ENCODE measurements at places on chromosomes 7 and 10.

DNA sequence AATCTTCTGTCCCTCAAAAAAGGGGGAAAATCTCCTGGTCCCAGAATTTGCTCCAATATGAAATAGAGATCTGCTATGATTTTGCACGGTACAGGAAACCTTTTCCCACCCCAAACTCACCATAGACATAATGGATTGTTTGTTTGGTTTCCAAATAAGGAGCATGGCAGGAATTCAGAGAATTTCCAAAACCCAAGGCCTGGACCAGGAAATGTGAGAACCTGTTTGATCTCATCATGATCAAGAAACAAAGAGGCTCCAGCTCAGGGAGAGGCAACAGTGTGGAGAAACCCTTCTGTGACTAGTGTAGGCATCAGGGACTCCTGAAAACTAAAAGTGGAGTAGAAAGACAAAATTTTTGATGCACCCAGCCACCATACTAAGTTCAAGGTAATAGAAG, 1548.1 kb upstream of the LRRTM3 start:
- ATAC-seq: no peak

GRCh38 chr7:159095979-159096411, 48.7 kb downstream of the VIPR2 start:
- ATAC-seq: no peak

- no peak for ATAC-seq
These were observed 8.1 kb downstream of the PGAM2 start for GRCh38 chr7:44057181-44057848.

DNA sequence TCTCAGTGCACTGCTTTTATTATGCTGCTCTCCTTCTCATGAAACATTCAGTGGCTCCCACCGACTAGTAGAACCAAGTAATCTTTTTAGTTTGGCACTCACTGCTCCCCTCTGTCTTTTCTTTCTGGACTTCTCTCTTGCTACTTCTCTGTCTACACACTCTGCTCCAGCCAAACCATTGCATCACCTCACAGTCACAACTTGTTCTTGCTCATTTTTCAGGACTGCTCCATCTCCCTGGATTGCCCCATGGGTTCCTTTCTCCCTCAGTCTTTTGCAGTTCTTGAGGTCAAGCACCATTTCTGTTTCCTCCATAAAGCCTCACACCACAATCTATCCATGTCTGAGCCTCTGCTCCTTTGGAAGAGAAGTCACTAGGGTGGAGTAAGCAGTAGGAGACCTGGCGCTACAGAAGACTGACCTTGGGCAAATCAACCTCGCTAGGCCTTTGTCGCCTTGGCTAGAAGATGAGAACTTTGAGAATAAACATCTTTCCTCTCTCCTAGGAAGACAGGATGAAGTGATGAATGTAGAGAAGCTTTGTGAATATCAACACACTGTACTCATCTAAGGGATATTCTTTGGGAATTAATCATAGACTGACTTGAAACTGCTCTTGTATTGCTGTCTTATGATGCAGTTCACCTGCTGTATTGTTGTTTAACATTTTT, 186.2 kb downstream of the LRMDA start:
- no peak for ATAC-seq

GRCh38 chr10:130847170-130847569, 464.4 kb downstream of the TCERG1L start:
- ATAC-seq: no peak

- ATAC-seq: no peak
These were observed 150.4 kb downstream of the ACTR3B start for GRCh38 chr7:152909683-152910544.

GRCh38 chr10:133528296-133528844, 1.2 kb downstream of the CYP2E1 start:
- no peak for ATAC-seq

- ATAC-seq: no peak
These were observed 289.7 kb upstream of the TMEM229A start for GRCh38 chr7:124322561-124322960.

DNA sequence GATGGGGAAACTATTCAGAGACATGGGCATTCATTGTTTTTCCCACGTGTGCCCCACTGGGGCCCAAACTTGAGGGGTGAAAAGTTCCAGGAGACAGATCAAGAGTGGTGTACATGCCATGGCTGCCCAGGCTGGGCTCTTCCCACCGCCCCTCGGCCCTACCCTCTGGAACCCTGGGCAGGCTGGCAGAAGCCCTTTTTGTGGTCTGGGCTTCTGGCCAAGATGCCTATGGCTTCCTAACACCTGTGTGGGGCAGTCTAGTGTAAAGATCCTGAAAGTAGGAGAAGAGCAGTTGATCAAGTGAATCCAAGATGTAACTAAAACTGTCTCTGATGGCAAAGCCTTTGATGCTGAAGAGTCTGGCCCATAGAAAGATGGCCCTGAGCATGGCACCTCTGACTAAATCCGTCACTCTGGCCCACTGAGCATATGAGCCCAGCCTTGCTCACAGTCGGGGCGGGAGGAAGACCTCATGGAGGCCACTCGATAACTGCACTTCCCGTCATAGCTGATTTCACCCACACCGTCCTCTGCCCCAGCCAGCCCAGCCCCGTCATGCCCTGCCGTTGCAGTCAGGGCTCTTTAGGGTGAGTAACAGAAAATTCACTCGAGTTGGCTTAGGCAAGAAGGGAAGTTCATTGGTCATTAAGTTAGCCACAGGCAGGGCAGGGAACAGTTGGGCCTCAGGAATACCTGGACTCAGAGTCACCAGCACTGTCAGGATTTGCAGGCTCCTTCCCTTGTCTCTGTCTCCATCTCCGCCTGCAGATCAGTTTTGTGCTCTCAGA, 37.9 kb upstream of the MTPAP start:
- no peak for ATAC-seq

- no peak for ATAC-seq
These were observed 428.8 kb downstream of the KCNMA1 start for GRCh38 chr10:77208684-77209256.

DNA sequence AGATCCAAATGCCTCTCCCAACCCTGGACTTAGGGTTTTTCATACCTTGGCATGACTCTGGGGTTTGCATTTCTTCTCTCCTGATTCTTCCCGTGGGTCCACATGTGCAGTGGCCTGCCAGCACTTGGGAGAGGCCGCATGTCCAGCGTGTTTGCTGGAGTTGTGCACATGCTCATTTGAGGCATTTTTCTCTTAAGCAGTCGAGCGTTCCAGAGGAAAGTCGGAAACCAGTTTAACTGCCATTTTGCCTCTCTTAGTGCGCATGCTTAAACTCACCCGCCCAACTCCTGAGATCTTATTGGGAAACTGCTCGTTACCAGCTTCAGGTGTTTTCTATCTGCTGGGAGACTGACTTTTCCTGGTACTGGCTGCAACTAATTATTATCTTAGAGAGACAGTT, 888.4 kb upstream of the PHF14 start:
- ATAC-seq: no peak

GRCh38 chr7:25850735-25851134, 301.3 kb upstream of the NFE2L3 start:
- no peak for ATAC-seq

- no peak for ATAC-seq
These were observed 9.7 kb downstream of the IKZF5 start for GRCh38 chr10:122998934-122999333.

DNA sequence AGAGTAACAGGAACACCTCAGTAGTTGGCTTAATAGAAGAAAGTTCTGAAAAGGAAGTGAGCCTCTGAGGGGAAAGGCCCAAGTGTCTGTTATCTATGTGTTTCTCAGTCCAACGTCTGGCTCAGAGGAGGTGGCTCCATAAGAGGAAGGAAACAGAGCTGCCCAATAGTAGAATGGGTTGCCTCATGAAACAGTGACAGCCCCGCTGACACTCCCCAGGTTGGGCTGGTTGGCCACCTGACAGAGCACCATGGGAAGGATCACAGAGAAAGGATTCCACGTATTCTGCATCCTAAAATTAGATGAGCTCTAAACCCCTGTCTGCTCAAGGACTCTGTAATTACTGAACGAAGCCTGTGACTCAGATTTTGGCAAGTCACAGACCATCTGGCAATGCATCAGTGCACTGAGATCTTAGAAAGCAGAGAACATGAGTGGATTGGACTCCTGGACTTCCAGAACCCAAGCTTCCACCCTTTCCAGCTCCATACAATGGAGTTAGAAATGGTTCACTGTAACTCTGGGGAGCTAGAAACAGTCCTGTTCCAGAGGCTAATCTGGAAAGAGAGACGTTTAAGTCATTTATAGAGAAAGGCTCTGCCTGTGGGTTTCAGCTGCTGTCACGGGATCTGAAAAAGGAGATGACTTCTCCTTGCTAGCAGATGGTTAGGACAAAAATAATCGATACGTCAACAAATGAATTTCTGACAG, 2.9 kb downstream of the PKD2L1 start:
- no peak for ATAC-seq

DNA sequence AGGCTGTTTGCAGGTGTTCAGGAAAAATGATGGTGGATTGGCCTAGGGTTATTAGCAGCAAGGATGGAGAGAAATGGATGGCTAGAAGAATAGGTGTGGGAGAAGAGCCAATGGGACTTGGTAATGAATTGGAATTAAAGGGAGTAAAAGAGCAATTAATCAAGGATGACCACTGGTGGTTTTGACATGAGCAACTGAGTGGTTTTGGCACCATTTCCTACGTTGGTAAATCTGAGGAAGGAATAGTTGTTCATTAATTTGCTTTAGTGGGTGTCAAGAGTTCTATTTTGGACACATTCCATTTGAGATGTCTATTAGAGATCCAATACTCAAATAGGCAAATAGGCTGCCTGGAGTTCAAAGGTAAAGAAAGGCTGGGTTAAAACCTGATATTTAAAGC, 38.2 kb upstream of the NRBF2 start:
- no peak for ATAC-seq

DNA sequence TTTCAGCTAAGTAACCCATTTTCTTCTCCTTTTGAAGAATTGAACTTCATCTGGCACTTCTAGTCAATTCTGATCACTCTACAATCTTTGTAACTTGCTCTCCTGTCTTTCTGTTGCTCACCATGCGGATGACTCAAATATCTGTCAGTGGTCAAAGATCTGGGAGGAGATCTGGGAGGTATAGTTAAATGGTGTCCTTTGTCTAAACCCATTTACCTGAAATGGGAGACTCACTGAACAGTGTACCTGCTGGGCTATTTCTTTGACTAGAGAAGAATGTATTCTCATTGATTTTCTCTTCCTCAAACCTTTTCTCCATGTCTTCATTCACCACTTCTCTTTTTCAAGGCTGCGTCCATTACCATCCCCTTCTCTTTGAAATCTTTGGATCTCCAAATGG, 42.0 kb upstream of the PCLO start:
- no peak for ATAC-seq

DNA sequence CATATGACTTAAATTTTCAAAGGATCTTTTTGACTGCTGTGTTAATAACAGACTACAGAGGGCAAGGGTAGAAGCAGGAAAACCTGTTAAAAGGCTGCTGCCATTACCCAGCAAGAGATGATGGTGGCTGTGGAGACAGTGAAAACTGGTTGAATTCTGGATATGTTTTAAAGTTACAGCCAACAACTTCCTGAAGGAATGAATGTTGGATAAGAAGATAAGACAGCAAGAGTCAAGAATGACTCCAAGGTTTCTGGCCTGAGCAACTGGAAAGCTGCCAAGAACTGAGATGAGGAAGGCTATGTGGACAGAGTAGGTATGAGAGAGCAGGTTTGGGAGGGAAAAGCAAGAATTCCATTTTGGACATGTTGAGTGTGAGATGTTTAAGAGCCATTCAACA, 19.1 kb downstream of the CNOT4 start:
- peak; percentile 53 for ATAC-seq

GRCh38 chr7:83852136-83852535, 203.2 kb upstream of the SEMA3E start:
- ATAC-seq: no peak

DNA sequence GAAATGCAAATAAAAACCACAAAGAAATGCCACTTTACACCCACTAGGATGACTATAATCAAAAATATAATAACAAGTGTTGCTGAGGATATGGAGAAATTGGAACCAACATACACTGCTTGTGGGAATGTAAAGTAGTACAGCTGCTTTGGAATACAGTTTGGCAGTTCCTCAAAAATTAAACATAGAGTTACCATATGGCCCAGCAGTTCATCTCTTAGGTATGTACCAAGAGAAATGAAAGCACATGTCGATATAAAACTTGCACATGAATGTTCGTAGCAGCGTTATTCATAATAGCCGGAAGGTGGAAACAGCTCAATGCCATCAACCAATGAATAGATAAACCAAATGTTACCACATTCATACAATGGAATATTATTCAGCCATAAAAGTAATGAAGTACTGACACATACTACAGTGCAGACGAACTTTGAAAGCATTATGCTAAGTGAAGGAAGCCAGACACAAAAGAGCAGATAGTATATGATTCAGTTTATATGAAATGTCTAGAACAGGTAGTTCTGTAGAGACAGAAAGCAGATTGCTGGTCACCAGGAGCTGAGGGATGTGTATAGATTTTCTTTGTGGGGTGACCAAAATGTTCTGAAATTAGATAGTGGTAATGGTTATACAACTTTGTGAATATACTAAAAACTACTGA, 12.4 kb downstream of the BCAP29 start:
- ATAC-seq: peak; percentile 70

GRCh38 chr7:30912021-30912730, 523 bp downstream of the AQP1 start:
- ATAC-seq: no peak

DNA sequence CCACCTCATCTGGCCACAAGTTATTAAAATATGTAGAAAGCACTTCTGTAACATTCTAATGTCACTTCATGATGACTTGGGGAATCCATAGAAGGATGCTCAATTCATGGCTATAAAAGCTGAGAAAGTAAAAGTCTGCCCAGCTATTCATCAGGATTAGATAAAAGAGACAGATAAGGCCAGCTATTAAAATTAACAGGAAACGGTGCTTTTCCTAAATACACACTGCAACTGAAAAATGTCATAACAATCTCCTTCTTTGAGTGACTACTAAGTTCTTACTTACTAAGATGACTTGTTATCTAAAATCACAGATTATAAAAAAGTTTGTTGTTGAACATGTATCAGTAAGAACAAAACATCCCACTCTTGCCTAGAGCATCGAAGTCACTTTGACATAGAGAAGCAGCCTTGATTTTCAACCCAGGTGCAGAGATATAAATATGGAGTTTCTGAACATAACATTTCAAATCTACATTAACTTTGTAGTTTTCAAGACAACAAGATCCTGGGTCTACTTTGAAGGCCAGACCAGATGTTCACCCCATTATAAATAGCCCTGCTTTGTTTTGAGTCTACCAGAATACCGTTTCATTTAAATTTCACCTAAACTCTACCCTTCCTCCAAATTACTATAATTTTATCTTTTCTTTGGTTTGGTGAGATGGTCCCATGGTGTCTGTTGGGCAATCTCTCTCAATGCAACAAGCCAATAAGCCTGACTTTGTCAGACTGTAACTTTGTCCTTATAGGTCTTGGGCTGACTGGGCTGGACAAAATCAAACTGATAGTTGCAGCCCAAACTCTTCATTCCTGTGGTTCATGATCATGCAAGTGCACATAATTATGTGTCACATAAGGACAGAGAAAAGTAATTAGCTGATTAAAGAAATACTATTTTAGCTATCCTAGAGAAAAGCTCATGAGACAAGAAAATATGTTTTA, 24.0 kb downstream of the HYCC1 start:
- ATAC-seq: no peak

- peak; percentile 45 for ATAC-seq
These were observed 957 bp upstream of the SVIL start for GRCh38 chr10:29635711-29636144.

All from SK-N-SH treated with all-trans-retinoic acid at 6 μM for 48 hours (cell line).